Panc1 (cell line): ENCODE measurements at places on chromosomes 13 and 19. TPM values are rescaled to one million over a fixed set of nuclear protein-coding genes. Genes with fewer than 3 reads are reported as not detected.

GRCh38 chr19:6868351-6868750, 19.0 kb upstream of the ADGRE1 start:
- DNase-seq = no peak

DNA sequence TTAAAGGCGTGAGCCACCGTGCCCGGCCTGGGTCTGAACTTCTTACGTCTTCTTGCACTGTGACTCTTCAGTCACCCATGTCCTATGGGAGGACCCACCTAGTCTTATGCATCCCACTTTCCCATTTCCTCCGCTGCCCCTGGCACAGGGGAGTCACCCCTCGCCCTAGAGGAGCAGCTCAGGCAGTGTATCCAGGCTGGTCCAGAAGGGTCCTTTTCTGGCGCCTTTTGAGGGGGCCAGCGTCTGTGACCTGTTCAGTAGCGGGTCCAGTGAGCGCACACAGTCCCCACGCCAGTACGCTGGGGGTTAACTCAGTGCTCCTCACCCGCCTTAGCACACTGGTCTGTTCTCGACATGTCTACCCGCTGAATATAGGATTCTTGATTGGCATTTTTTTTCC, 107.1 kb downstream of the TM9SF2 start:
- DNase-seq = no peak

DNA sequence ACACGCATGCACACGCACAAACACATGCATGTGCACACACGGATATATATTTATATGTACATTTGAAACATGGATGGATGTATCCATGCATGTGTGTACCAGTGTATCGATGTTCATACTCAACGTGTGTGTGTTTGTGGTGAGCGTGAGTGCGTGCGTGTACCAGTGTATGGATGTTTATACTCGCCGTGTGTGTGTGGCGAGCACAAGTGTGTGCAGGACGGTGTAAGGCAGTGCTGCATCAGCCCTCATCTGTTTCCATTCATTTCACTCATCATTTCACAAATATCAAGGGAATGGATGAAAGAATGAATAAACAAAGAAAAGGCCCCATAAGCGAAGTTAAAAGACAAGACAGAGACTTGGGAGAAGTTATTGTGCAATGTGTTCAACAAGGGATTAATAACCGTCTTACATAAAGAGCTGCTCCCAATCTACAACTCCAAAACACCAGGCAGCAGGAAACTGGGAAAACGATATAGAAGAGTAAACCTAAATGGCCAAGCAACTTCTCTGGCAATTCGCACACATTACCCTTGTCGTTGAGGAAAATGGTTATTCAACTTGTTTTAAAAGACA, 21.7 kb upstream of the MIER2 start:
- DNase-seq = no peak

GRCh38 chr13:44819772-44820171, 169.5 kb downstream of the NUFIP1 start:
- no peak for DNase-seq

- DNase-seq = no peak
These were observed 64.5 kb downstream of the RAP2A start for GRCh38 chr13:97498419-97498818.

Gene GJA3
- total RNA-seq = 11.6 TPM

Gene KLK6
- not detected for total RNA-seq
